T-helper 17 cell (primary cell): ENCODE measurements at places on chromosomes 11 and 22. TPM values are rescaled to one million over a fixed set of nuclear protein-coding genes. Genes with fewer than 3 reads are reported as not detected.
A peak's percentile ranks its signal among the peaks of the same experiment; 100 is the strongest.

Gene PHF5A
- total RNA-seq: 39.6 TPM

DNA sequence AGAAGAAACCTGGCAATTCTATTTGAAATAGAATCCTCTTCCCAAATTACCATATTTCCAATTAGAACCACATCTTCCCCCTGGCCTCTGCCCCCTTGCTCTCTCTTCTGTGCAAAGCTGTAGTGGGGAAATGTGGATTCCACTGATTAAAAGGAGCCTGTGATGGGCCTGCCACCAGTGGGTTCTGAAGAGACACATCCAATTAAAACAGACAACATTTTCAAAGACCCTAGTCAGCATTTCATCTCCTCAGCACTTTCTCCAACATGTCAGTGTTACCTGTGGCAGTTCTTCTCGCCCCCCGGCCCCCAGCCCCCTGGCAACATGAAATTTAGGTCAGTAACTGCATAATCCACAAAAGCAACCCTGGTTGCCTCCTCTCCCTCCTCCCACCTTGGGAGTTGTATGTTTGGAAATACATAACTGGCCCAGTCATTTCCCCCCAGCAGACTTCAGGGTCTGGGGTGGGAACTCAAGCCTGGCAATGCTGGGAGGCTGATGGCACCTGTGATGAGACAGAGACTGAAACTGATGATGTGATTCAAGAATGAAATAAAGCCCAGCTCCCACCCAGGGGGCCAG is 99.9 kb upstream of the AMOTL1 start:
- peaks cover 49% of the 10 kb centered on the region for H3K27me3 ChIP-seq
- H3K27ac ChIP-seq: no peak overlapping the region
- H3K4me3 ChIP-seq: no peak overlapping the region
- no peak for DNase-seq
- peaks cover 2% of the 10 kb centered on the region for H3K4me1 ChIP-seq
- no peaks in the 10 kb centered on the region for H3K36me3 ChIP-seq

Gene CCDC15
- total RNA-seq: 1.3 TPM

GRCh38 chr11:12213883-12214282 is 103.5 kb downstream of the MICAL2 start:
- no peaks in the 10 kb centered on the region for H3K27me3 ChIP-seq
- DNase-seq: no peak
- no peak overlapping the region for H3K27ac ChIP-seq

DNA sequence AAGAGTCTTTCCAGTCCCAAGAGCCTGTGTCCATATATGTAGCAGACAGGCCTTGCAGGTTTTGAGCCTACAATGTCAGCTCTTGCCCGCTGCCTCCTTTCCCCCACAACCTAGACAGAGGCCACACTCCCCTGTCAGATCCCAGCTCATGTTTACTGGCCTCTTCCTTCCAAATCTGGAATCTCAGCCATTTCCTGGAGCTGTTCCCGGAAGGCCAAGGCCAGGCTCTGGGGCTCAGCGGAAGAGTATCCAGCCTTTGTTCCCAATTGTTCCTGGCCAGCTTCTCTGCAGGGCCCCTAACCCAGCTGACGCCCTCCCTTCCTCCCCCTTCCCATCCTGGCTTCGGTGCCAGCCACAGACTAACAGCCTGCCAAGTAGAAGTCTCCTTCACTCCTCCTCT is 1.0 kb upstream of the ROBO4 start:
- H3K27ac ChIP-seq: no peak overlapping the region
- H3K4me1 ChIP-seq: peaks cover 11% of the 10 kb centered on the region
- peaks cover 53% of the 10 kb centered on the region for H3K27me3 ChIP-seq

Gene BDNF
- total RNA-seq: not detected

DNA sequence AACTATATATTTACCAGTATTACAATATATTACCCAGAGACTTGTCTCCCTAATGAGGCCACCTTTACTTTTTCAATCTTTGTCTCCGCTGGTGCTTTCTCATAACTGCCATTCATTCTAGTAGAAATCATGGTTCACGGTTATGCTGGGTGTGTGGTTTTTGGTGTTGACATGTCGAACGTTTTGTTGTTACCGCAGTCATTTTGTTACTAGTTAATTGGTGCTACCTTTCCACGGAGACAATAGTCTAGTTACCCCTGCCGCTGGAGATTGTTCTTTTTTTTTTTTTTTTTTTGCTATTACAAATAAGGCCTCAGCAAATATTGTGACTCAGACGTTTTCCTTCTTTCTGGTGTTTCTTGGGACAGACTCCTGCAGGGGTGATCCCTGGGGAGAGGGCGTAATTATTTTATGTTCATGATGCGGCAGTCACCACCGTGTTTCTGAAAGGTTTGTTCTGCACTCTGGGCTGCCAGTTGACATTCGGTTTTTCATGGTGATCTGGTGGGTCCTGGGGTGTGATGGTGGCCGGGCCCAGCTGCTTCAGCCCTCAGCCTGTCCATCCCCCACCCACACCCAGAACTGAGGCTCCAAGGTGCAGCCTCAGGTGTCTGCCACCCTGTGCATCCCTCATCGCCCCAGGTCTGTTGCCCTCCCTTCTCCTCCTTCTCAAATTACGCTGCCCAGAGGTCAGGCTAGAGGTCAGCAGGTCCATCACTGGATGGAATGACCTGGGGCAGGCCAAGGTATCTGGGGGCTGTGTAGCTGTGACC is 28.6 kb downstream of the LRP5 start:
- DNase-seq: no peak
- no peaks in the 10 kb centered on the region for H3K27me3 ChIP-seq
- H3K36me3 ChIP-seq: no peaks in the 10 kb centered on the region
- peak overlapping the region; percentile 27 for H3K27ac ChIP-seq
- H3K4me1 ChIP-seq: peaks cover 35% of the 10 kb centered on the region
- peak overlapping the region; percentile 69 for H3K4me3 ChIP-seq

DNA sequence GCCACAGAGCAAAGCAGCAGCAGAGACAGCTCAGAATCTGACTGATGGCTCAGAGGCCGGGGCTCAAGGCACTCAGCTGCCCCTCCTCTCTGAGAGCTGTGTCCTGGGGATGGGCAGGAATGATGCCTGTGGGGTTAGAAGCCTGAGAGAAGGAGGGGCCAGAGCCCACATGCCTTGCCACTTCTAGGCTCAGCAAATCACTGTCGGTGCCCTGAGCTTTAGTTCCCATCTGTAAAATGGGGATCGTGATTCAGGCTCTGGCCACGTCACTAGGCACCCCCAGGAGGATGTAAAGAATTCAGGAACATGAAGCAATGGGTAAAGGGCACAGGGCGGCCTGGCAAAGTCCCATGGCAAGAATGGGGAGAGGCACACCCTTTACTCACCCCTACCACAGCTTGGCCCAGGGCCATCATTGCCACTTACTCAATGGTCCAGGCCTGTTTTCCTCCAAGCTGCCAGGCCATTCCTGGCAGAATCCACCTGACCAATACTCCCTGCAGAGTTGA is 3.4 kb upstream of the CDC42EP2 start:
- no peaks in the 10 kb centered on the region for H3K27me3 ChIP-seq
- peaks cover 15% of the 10 kb centered on the region for H3K4me1 ChIP-seq
- DNase-seq: no peak
- no peak overlapping the region for H3K27ac ChIP-seq

Gene TRIM34
- total RNA-seq: 6.5 TPM

Gene SLC29A2
- 5.4 TPM for total RNA-seq

- no peak for DNase-seq
- no peak overlapping the region for H3K27ac ChIP-seq
- H3K4me3 ChIP-seq: no peak overlapping the region
- H3K36me3 ChIP-seq: peaks cover 4% of the 10 kb centered on the region
- no peaks in the 10 kb centered on the region for H3K27me3 ChIP-seq
Observed at GRCh38 chr11:73126804-73127480, 15.2 kb downstream of the FCHSD2 start.

DNA sequence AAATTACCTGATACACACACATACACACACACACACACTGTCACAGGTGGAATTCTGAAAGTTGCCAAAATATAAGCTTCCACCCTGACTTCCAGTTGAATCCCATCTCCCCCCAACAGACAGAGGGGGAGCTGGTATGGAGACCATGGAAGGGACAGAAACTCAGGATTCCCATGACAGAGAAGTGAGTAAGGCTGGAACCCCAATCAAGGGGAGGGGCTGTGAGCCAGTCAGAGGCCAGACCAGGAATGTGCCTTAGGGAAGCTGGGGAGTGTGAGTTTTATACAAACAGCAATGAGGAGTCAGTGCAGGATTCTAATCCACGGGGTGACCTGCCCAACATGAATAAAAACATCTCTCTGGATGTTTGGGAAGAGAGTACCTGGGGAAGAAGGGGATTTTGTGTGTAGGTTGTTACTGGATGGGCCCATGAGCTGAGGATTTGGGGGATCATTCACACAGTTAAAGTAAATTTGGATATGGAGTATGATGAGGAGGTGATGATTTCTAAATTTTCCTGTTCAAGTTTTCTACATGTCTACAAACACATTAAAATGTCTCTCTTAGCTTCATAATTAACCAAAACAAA is 38.7 kb upstream of the TOP3B start:
- H3K4me3 ChIP-seq: no peak overlapping the region
- no peak overlapping the region for H3K27ac ChIP-seq
- no peaks in the 10 kb centered on the region for H3K36me3 ChIP-seq
- peaks cover 27% of the 10 kb centered on the region for H3K27me3 ChIP-seq

Gene DDX17
- 526 TPM for total RNA-seq

Gene CST6
- total RNA-seq: not detected

Gene CYTH4
- 98.7 TPM for total RNA-seq

Gene SPECC1L
- 34.9 TPM for total RNA-seq

DNA sequence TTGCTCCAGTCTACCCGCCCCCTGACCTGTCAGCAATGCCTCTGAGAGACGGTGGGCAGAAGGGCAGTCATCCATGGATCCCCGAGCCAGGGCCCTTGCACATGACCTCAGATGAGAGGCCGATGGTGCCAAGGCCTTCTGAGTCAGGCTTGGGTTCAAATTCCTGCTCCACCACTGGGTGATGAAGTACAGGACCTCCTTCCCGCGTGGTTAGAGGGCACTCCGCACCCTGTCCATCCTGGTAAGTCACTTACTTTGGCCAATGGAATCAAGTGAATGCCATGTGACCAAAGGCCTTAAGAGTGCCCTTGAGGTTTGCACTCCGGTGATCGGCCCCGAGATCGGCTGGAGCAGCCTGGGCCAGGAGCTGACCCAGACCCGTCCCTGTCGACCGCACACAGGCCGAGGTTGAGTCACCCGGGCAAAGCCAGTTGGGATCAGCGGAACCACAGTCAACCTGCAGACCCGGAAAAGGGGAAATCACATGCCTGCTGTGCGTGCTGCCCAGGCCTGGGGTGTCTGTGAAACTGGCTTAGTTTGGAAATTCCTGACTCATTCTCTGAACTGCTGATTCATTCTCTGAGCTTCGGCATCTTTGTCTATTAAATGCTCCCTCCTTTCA is 48.9 kb downstream of the RTL6 start:
- DNase-seq: no peak
- no peak overlapping the region for H3K4me3 ChIP-seq
- no peaks in the 10 kb centered on the region for H3K36me3 ChIP-seq
- H3K27me3 ChIP-seq: no peaks in the 10 kb centered on the region
- H3K4me1 ChIP-seq: peaks cover 2% of the 10 kb centered on the region
- no peak overlapping the region for H3K27ac ChIP-seq

DNA sequence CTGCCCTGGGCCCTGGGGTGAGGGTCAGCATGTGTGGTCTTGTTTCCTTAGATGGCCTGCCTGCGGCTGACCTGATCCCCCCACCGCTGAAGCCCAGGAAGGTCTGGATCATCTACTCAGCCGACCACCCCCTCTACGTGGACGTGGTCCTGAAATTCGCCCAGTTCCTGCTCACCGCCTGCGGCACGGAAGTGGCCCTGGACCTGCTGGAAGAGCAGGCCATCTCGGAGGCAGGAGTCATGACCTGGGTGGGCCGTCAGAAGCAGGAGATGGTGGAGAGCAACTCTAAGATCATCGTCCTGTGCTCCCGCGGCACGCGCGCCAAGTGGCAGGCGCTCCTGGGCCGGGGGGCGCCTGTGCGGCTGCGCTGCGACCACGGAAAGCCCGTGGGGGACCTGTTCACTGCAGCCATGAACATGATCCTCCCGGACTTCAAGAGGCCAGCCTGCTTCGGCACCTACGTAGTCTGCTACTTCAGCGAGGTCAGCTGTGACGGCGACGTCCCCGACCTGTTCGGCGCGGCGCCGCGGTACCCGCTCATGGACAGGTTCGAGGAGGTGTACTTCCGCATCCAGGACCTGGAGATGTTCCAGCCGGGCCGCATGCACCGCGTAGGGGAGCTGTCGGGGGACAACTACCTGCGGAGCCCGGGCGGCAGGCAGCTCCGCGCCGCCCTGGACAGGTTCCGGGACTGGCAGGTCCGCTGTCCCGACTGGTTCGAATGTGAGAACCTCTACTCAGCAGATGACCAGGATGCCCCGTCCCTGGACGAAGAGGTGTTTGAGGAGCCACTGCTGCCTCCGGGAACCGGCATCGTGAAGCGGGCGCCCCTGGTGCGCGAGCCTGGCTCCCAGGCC is 12.7 kb downstream of the TMEM121B start:
- H3K4me1 ChIP-seq: peaks cover 33% of the 10 kb centered on the region
- no peak for DNase-seq

Gene COMT
- total RNA-seq: 28.2 TPM

DNA sequence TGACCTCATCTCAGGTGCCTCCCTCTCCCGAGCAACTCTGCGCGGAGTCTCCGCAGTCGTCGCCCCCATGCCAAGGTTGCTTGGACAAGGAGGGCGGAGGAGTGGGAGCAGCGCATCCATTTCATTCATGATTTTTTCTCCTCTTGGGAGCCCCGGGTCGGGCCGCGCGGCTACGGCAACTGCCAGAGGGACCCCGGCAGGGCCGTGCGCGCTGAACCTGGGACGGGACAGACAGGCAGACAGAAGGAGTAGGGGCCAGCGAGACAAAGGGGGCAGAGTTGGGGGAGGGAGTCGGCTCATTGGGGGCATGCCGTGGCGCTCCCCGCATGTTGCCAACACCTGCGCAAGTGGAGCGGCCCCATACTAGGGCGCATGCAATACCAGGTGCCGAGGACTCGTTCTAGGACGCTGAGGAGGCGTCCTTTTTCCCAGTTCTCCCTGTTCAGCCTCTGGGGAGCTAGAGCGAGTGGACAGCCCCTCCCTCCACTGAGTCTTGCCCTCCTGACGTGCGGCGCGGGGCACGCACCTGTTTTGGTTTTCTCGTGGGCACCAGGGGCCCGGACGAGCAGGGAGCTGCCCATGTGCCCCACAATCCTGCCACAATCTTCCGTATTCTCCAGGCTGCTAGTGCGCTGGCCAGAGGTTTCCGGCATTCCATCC is 501 bp upstream of the PTPN5 start:
- H3K4me1 ChIP-seq: peaks cover 11% of the 10 kb centered on the region
- H3K36me3 ChIP-seq: peaks cover 5% of the 10 kb centered on the region
- H3K4me3 ChIP-seq: peak overlapping the region; percentile 71
- DNase-seq: no peak
- peaks cover 76% of the 10 kb centered on the region for H3K27me3 ChIP-seq

Gene PAMR1
- total RNA-seq: not detected

GRCh38 chr11:24762076-24762475 is 265.2 kb downstream of the LUZP2 start:
- H3K27ac ChIP-seq: no peak overlapping the region
- H3K4me1 ChIP-seq: no peaks in the 10 kb centered on the region
- H3K27me3 ChIP-seq: no peaks in the 10 kb centered on the region
- DNase-seq: no peak
- no peak overlapping the region for H3K4me3 ChIP-seq
- no peaks in the 10 kb centered on the region for H3K36me3 ChIP-seq

Gene FAT3
- not detected for total RNA-seq

Gene OOSP1
- total RNA-seq: not detected

Gene OR51E2
- not detected for total RNA-seq
